ENCODE measurements at places on chromosomes 5 and 9.

DNA sequence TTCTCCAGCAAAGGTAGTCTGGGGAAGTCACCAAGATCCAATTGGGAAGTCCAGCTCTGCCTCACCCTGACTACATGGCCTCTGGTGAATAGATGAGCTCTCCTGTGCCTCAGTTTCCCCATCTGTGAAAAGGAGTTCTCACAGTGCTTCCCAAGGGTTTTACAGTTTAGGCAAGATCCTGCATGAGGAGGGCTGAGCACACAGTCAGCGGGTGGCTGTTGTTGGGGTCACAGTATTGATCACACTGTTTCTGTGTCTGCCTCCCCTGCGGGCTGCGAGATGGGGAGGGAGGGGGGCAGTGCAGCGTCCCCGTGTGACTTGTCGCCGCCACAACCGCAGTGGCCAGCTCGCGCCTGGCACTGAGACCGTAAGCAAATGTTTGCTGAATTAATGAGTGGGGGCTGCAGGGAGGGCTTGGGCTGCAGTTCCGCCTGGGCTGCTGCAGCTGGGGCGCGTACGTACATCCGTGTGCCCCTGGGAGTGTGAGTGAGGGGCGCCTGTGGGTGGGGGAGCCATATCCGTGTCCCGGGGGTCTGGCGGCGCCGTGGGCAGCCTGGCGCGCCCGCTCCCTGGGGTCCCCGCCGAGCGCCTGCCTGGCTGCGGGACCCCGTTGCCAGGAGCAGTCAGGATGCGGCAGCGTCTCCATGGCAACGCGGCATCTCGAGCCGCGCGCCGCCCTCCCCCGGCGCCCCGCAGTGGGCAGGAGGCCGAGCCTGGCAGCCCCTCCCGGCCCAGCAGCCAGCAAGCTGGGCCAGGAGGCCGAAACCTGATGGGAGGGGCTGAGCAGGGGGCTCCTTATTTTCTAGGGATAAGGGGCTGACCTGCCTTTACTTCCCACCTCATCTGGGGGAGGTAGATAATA lies 31.4 kb upstream of the PSD2 start:
- no peak for DNase-seq

- DNase-seq = no peak
Observed at GRCh38 chr5:103356350-103357091, 98.0 kb downstream of the MACIR start.

GRCh38 chr5:8317335-8317734 lies 448.4 kb downstream of the MTRR start:
- no peak for DNase-seq

- DNase-seq = no peak
Observed at GRCh38 chr9:16625161-16625631, 245.3 kb downstream of the BNC2 start.

DNA sequence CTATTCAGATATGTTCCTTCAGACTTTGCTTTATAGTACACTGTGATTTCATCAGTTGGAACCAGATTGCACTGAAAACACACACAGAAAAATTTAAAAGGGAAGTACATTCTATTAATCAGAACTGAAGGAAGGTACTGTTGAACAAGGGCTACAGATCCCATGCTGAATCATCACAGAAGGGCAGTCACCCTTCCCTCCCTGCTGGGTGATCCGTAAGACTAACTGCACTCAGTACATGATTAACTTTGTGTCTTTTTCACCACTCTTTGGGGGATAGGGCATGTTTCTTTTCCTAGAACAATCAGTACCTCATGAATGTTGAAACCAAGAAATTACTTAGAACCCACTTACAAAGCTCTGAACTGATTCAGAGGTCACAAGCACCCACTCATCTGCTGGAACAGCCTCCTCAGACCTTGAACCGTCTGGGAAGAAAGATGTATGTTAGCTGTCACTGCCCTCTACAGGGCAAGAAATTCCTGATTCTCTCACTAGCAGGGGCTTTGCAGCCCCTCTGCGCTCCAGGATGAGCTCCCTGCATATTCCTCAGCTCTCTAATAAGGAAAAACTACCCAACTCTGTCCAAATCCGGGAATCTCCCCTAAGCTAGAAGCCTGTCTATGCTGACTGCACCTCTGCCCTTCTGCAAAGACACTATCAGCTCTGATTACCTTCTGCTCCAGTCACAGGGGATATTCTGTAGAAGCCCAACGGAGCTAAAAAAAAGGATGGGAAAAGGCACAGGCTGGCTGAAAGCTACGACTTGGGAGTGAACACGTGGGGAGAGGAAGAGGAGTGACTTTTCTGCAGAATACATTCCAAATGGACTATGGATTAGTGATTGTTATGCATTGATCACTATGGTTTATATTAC lies 51.0 kb downstream of the IARS1 start:
- no peak for DNase-seq

GRCh38 chr5:139910036-139910435 lies 114.4 kb downstream of the PSD2 start:
- no peak for DNase-seq

DNA sequence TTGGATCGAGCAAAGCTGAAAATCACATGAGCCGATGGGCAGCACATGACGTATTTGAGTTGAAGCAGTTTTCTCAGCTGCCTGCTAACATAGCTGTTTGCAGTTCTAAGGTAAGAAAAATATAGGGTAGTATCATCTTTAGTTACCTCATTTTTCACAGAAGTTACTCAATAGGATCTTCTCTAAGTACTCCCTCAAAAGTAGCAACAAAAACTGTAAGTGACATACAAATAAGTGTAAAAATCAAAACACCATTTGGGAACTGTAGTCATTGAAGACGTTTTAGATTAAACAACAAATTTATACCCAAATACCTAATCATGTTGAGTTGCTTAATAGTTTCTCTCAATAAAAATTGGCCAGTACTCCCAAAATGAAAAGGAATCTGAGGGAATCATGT lies 102.6 kb downstream of the ERCC6L2 start:
- DNase-seq = no peak

DNA sequence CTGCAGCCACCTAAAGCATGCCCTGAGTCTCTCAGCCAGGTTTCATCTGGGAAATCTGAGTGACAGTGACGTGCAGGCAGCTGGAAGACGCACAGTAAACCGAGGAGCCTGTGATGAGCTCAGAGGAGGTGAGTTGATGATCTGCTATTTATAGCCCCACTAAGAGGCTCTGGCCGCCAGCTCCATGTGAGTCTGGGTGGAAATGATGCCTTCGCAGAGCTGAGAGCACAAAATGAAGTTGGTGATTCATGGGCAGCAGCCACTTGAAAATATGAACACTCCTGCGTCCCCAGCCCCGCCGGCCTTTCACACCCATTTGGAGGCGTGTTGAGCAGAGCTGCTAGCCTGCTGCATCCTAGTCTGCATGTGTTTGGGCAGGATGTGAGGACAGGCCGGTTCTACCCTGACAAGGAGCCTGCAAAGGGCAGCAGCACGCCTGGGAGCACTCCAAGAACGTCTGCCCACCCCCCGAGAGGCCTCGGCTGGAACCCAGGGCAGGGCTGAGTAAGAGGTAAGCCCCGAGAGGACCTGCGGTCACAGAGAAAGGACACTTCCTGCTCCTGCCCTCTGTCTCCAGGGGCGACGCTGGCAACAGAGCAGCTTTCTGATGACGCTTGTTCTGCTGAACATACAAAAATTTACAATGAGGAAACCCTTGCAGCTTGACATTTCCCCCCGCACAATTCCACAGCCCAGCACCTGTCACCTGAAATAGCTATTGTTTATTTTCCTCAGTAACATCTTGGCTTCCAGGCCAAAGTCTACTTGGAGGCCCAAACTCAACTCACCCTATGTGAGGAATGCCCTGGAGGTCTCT lies 25.1 kb upstream of the CDKN2AIPNL start:
- no peak for DNase-seq

DNA sequence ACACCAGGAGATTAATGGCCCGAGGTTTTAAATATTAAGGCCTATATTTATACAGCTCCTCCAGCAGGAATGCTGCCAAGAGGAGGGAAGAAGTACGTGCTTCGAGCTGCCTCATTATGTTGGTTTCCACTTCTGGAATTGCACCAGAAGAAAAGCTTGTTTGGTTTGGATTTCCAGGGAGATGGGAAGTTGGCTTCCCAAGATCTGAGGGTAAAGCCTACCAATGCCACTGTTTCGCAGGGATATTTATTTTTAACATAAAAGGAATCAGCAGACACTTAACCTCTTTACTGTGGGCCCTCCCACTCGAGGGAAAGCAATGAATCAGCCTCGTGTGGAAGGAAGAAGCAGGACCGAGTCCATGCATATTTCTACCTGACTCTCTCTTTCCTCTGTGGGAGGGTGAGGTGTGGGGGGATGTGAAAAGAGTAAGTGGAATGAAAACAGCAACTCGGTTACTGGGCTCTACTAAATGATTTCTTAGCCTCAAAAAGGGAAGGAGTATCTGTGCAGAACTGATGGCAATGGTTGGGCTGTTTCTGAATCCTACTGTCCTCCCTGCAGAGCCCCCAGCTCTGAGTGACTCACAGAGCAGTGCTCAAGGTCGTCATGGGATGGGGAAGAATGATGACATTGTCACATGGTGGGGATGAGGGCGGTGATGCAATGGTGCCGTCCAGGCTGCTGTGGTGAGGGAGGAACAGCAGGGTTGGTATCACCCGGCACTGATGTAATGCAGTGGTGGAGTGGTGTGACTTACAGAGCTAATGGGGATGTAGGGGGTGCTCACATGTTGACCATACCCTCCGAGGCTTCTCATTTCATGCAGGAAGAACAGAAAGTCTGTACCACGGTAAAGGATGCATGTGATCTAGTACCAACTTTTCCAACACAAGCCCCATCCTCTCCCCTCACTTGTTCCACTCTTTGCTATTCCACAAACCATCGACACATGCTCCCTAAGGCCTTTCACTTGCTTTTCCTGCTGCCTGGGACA lies 215.0 kb upstream of the PANK3 start:
- peak; percentile 26 for DNase-seq

- DNase-seq = no peak
Observed at GRCh38 chr5:170254056-170254455, 21.3 kb downstream of the C5orf58 start.

- DNase-seq = no peak
Observed at GRCh38 chr9:20837166-20837565, 153.1 kb downstream of the FOCAD start.

- DNase-seq = no peak
Observed at GRCh38 chr5:40569546-40570270, 110.0 kb upstream of the PTGER4 start.

GRCh38 chr5:98975223-98975622 lies 46.4 kb upstream of the CHD1 start:
- no peak for DNase-seq

DNA sequence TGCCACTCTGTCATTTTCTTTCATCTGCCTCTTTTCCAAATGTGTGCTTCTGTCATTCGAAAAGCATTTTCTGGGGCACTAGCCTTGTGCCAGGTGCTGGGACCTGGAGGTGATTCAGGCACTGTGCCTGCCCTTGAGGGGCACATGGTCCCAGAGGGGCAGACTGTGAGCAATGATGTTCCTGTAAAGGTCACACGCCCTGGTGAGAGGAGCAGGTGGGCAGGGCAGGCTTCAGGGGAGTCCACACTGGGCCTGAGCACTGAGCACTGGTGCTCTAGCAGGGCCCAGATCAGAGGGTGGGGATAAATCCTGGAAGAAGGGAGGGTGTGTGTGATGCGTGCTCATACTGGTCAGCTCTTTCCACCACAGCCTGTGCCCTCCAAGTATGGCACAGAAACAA lies 77.8 kb downstream of the COL15A1 start:
- DNase-seq = no peak

DNA sequence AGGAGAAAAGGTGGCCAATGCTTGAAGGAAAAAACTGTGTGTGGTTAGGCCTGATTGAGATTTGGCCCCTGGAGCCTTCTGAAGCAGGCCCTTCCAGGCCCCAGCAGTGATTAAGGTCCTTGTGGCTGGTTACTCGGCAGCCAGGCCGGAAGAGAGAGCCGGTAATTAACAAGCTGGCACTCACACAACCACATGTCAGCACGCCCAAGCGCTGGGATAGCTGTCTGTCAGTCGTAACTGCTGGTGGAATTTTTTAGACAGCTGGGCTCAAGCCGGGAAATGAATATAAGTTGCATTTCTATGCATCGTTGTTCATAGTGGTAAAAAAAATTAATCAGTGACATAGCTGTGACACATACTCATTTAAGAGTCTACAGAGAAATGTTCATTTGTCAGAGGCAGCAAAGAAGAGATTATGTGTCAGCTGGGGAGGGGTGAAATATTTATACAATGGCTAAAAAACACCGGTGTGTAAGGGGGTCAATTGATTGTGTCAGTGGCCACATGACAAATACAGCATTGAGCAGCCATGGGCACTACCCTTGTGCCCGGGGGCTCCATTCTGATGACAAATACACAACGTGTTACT lies 13.7 kb upstream of the ARAP3 start:
- no peak for DNase-seq

GRCh38 chr5:80117446-80117845 lies 82.3 kb downstream of the THBS4 start:
- DNase-seq = no peak
